CD8-positive, alpha-beta memory T cell (primary cell): ENCODE measurements at places on chromosomes 7 and 10.
A peak's percentile ranks its signal among the peaks of the same experiment; 100 is the strongest.

DNA sequence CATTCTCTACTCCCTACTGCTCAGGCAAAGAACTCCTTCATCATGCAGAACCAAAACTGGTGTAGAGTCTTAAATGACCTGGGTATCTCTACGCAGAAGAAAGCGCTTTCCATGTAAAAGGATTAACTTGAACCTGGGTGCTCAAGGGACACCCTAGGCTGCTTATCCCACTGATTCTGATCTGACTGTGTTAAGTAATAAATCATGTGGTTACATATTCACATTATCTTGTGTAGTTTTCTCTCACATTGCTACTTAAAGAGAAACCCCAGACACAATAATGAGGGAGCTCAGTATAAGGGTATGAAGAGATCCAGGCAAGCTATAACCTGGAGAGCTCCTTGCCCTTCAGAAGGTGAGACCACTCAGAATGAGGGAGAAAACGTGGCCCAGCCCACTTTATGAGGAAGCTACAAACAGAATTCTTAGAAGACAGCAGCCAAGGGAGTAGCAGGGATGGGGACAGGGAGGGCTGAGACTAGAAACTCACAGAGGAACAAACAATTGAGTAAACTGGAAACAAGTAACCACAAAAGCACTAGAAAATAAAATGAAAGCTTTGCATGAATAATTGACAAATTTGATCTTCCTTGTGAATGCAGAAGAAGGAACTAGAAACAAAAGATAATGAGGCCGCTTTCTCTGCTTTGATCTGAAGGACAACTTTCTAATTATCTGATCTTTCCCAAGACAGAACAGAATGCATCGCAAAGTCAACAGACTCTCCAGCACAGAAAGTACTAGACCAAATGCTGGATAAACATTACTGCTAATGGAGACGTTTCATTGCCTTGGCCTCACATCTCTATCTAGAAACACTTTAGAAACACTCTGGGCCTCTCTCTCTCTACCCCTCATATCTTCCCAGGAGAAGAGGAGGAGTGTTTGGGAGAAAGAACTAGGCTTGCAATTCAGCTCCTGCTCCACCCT lies 76.1 kb downstream of the LRRC17 start:
- DNase-seq: no peak

GRCh38 chr10:45063591-45064231 lies 63.0 kb downstream of the ZNF22 start:
- no peak for DNase-seq

DNA sequence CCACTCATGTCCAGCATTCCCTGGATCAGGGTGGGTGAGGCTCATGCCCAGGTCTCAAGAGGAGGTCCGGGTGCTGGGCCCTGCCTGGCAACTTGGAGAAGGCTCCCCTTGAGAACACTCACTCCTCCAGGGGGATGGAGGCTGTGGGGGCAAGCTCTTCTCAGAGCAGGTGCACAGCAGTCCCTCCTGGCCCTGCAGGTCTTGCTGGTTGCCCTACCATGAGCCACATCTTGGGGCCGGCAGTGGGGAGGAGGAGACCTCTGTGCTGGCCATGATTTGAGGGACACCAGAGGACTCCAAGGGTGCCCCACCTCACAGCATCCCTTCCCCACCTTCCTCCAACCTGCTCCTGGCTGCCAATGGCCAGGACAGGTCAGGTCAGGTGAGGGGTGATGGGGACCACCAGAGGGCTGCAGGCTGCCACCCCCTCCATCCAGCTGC lies 87.4 kb upstream of the RET start:
- no peak for DNase-seq

- DNase-seq: no peak
These were observed 342.2 kb upstream of the MEOX2 start for GRCh38 chr7:16028636-16029035.

GRCh38 chr10:132937861-132938260 lies 4.5 kb downstream of the CFAP46 start:
- DNase-seq: no peak

DNA sequence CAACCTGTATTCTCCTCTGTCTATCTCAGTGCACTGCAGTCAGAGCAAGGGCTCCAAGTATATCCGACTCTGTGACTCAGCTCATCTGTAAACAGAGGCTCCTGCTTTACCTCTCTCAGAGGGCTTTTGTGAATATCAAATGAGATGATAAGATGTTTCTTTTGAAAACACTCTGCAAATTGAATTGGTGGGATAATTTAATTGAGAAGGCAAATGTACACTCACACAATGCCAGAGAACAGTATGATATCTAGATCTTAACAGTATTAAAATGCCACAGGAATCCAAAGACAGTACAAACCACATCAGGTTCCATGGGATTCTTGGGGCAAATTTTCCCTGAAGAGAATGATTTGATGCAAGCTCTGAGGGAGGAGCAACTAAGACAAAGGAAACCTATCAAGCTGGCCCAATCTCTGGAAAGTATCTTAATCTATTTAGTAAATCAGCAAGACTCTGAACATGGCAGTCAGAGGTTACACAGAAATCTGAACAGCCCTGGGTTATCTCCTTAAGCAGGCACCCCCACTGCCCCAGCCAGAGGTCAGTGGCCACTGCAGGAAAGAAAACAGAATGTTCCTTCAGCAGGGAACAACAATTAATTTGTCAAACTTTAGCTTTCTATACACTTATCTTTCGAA lies 45.9 kb downstream of the DOCK4 start:
- no peak for DNase-seq

GRCh38 chr10:107994621-107995270 lies 830.2 kb upstream of the SORCS1 start:
- no peak for DNase-seq

GRCh38 chr10:78588194-78588811 lies 480.5 kb upstream of the ZMIZ1 start:
- no peak for DNase-seq

- DNase-seq: no peak
These were observed 18.0 kb upstream of the CFAP70 start for GRCh38 chr10:73376679-73377078.

DNA sequence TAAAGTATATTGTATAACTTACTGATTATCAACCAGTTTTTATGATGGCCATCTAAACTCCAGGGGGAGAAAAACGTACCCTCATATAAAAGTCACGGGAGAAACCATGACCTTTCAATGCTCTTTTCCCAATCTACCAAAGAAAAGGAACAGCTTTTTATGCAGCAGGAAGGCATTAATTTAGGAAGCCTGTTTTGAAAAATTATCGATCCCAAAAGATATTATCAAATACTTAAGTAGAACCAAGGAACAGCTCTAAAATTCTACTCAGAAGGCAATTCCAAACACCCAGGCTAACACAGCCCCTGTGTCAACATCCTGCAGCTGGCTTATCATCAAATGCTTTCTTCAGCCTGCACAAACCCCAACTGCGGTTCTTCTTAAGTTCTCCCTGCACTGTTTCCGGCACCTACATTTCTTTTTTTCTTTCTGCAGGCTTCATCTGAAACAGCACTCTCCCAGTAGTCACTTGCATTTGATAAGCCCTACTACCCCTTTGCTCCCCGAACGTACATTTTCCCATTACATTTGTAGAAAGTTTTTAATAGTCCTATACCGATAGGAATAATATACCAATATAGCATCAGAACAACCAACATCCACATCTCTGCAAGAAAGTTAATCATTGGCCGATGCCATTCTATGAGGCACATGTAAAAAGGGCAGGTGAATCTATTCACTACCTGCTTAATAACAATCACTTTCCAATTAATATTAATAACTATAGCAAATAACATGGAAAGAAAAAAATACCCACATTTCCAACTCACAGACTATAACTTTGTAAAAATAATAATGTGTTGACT lies 47.9 kb downstream of the PIP4K2A start:
- DNase-seq: peak; percentile 49

- no peak for DNase-seq
These were observed 81.4 kb upstream of the FAM133B start for GRCh38 chr7:92671505-92672169.

GRCh38 chr10:110613996-110614495 lies 30.1 kb upstream of the RBM20 start:
- DNase-seq: no peak

DNA sequence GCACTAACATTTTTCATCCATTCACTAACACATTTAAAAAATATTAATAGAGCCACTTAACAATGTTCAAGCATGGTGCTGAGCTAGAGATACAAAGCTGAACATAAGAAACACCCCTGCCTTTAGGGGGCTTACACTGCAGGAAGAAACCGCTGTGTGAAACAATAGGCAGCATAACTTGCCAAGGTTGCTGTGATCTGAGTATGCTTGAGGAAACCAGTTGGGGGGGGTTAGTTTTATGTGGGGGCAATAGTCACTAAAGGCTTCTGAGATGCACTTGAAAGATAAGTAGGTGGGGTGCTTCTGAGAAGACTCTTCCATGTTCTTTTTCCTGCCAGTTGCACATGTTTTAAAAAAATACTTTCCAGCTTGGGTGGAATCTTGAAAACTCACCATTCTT lies 2.8 kb downstream of the RBM17 start:
- DNase-seq: no peak

DNA sequence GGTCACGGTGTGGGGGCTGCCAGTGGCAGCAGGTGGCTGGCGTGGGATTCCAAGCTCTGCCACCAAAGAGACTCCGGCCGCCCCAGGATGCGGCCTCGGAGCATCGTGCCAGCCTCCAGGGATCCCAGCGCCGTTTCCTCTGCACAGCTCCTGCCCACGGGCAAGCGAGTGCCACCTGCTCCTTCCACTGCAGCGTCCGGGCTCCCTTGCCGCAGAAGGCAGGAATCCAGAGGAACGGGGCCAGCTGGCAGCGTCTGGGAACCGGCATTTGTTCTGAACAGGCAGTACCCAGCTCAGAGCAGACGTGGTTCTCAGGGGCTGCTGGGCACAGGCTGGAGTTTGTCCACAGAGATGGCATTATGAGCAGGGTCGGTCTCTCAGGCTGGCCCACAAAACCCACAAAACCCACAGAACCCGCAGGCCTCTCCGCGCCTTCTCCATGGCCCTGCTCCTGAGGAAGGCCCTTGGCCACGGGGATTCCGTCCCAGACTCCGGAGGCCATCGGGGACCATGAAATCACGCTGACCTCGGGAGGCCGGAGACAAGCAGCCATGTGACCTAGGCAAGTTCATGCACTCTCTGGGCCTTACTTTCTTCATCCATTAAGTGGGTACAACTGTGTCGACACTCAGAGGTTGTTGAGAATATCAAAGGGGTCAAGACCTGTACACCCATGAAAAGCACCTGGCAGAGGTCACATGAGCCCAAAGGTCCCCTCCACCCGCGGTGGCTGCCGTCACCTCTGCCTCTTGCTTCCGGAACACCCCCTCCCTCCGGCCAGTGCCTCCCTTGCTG lies 72.1 kb upstream of the TNRC18 start:
- DNase-seq: no peak

DNA sequence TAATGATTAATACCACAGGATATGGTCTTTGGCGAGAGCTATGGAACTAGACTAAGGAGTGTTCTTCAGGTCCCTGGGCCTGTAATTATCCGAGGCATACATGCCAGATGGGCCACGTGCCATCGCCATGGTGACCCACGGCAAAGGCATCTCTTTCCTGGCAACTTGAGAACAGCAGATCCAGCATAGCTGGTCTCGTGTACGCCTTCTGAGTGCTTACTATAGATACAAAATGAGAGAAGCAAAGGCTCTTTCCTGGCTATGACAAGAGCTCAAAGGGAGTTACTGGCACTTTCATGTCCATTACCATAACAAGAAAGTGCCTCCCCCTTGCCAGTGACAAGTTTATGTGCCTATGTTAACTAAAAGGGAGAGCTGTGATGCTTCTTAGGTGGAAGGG lies 26.0 kb upstream of the GLI3 start:
- no peak for DNase-seq

DNA sequence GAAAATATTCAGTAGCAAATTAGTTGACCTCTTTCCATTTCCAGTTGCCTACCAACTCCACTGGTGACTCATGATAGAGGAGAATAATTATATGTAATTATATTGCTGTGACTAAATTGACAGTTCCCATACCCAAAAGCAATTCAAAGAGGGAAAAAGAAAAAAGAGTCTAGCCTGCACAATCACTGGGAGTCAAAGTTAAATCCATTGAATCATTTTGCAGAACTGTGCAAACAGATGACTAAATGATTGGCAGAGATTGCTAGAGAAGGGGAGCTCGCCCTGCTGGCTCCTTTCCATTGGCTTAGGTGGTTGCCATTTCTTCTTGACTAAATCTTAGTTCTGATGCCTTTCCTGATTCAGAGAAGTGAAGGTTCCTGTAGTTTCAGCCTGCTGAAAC lies 1228.6 kb upstream of the SORCS1 start:
- DNase-seq: no peak

- no peak for DNase-seq
These were observed 10.6 kb downstream of the SGMS1 start for GRCh38 chr10:50613150-50613549.

GRCh38 chr10:113819989-113820388 lies 33.9 kb downstream of the DCLRE1A start:
- no peak for DNase-seq

DNA sequence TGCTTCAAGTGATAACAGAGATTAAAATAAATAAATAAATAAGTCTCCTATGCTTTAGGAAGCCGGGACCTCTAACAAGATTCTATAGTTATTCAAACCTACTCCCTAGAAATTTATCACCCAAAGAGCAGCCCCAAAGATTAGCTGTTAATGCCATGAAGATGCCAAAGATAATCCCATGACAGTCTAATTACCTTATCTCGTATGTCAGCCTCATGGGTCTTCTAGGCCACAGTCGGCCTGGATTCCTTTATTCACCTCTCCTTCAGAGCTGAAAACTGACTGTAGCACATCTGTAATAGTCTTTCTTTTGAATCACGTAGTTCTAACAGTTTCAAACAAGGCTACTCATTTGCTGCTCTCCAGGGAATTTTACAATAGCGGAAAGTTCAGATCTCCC lies 24.2 kb downstream of the COL1A2 start:
- no peak for DNase-seq

DNA sequence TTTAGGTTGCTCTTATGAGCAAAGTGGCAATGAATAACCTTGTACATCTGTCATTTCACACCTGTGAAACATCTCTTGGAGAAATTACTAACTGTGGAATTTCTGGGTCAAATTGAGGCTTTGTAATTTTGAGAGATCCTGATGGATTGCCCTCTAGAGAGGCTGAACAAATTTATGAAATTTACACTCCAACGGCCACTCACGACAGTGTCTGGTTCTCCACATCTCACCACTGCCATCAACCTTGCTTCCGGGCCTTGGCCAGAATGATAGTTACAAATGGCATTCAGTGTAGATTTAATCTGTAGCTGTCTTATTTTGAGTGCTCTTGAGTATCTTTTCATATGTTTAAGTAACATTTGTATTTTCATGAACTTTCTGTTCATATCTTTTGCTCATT lies 117.4 kb downstream of the TMEM178B start:
- DNase-seq: no peak

DNA sequence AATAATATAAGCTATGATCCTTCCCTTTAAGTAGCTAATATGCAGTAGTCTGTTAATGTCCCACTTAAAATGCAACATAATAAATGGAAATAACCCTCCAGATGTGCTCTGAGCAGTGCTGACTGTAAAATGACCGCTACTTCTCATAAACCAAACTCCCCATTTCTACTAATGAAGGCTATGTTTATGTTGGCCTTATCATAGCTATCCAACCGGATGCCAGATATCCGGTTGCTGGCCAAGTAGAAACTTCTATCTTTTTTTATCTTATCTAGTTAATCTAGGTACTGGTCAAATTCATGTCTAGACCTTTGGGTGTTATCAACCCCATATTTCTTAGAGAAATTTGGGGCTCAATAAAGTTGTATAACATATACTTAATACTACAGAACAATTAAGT lies 56.6 kb downstream of the CHRM2 start:
- DNase-seq: no peak
